ENCODE measurements at places on chromosomes 11 and 22. TPM values are rescaled to one million over a fixed set of nuclear protein-coding genes. Genes with fewer than 3 reads are reported as not detected.

DEUP1 gene
- total RNA-seq, result not detected

OVOL1 gene
- 0.20 TPM for total RNA-seq

TRPM5 gene
- total RNA-seq, result 0.91 TPM

FGF4 gene
- not detected for total RNA-seq
